CD4-positive, alpha-beta memory T cell (primary cell): ENCODE measurements at places on chromosomes 4 and X. TPM values are rescaled to one million over a fixed set of nuclear protein-coding genes. Genes with fewer than 3 reads are reported as not detected.

- H3K4me1 ChIP-seq, result no peaks in the 10 kb centered on the region
- H3K27me3 ChIP-seq, result no peaks in the 10 kb centered on the region
- no peaks in the 10 kb centered on the region for H3K36me3 ChIP-seq
- DNase-seq, result no peak
- no peak overlapping the region for H3K4me3 ChIP-seq
Measured at GRCh38 chr4:159185591-159186023, 82.7 kb downstream of the RAPGEF2 start.

Gene KIAA1210
- not detected for total RNA-seq

Gene ADRA2C
- total RNA-seq, result not detected

- H3K4me1 ChIP-seq, result no peaks in the 10 kb centered on the region
- no peak overlapping the region for H3K27ac ChIP-seq
- no peak for DNase-seq
- H3K4me3 ChIP-seq, result no peak overlapping the region
- no peaks in the 10 kb centered on the region for H3K27me3 ChIP-seq
- H3K36me3 ChIP-seq, result no peaks in the 10 kb centered on the region
Measured at GRCh38 chrX:13345037-13345436, 25.2 kb upstream of the ATXN3L start.

Gene VCX2
- total RNA-seq, result not detected

Gene CTAG2
- not detected for total RNA-seq

Gene IBSP
- not detected for total RNA-seq

DNA sequence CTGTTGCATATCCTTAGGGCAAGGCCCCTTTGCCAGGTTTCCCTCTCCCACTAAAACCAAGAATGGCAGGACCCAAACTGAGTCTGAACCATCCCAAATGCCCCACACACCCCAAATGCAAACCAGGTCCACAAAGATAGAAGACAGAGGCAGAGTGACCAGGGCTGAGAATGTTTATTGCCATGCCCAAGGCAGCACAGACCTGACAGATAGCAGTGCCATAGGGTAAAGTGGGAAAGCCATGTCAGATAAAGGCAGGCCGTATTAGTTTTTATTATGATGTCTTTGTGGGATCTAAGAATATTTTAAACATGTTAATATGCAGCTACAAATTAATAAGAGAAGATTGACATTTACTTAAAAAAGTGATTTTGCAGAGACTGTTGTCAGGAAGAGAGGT is 29.6 kb upstream of the MND1 start:
- H3K27ac ChIP-seq, result no peak overlapping the region
- no peak for DNase-seq
- no peak overlapping the region for H3K4me3 ChIP-seq
- no peaks in the 10 kb centered on the region for H3K36me3 ChIP-seq

Gene UXT
- 188 TPM for total RNA-seq

- no peaks in the 10 kb centered on the region for H3K4me1 ChIP-seq
- no peak overlapping the region for H3K27ac ChIP-seq
- DNase-seq, result no peak
- no peaks in the 10 kb centered on the region for H3K27me3 ChIP-seq
- no peak overlapping the region for H3K4me3 ChIP-seq
Measured at GRCh38 chr4:65954416-65954815, 284.1 kb upstream of the EPHA5 start.

DNA sequence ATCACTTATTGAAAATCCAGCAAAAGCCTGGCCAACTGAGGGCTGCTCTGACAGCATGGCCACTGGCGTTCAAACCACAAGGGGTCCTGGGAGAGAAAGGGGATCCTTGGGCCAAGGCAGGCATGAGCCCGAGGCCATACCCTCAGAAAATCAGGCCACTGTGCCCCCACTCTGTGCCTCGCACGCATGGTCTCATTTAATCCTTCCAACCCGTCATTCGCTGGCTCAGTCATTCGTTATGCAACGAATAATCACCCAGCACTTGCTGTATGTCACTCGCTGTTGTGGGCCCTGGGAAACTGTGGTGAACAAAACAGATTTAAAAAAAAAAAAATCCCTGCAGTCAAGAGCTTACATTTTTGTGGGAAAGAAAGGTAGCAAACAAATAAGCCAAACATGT is 112.7 kb downstream of the BCOR start:
- DNase-seq, result no peak
- H3K36me3 ChIP-seq, result no peaks in the 10 kb centered on the region
- no peak overlapping the region for H3K4me3 ChIP-seq
- no peaks in the 10 kb centered on the region for H3K27me3 ChIP-seq
